ENCODE measurements at places on chromosomes 16 and 17.

DNA sequence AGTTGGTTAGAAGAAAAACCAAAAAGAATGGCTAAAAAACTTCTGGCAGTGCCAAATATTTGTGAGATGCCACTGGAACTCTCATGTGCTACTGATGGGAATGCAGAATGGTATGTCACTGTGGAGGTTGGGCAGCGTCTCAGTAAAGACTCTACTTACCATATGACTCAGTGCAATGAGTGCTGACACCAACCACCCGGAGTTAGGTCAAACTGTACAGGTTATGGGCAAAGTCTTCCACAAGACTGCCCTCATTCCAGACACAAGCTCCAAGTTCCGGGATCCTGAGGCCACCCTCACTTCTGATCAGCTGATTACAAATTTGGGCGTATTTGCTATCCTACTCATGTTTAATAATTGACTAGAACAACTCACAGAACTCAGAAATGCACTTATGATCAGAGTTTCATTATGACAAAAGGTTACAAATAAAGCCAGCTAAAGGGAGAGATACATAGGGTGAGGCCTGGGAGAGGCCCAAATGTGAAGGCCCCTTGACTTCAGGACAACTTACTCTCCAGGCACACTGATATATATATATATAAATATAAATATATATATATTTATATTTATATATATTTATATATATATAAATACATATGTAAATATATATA, 114.9 kb downstream of the TRIM37 start:
- no peak for DNase-seq

GRCh38 chr17:63419949-63420867, 25.9 kb downstream of the CYB561 start:
- no peak for DNase-seq

GRCh38 chr17:2981325-2981724, 82.1 kb downstream of the OR1D5 start:
- no peak for DNase-seq

GRCh38 chr17:20051624-20052023, 42.5 kb downstream of the SPECC1 start:
- no peak for DNase-seq

DNA sequence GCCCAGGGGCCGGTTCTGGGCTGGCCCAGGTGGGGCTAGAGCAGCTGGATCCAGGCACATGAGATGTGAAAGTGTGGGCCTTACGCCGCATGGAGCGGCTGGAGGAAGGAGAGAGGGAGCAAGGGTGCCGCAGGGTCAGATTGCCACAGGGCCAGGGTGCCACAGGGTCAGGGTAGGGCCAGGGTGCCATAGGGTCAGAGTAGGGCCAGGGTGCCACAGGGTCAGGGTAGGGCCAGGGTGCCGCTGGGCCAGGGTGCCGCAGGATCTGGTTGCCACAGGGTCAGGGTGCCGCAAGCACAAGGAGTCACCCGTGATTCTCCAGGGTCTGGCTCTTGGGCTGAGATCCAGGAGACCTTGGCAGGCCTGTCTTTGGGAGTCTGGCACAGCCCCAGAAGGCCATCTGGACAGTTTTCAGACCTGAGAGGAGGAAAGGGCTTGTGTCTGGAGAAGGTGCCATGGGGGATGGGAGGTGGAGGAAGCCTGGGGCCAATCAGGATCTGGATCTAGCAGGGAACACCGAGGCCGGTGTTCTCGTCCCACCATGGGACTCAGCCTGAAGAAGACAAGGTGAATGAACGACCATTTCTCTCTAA, 13.1 kb upstream of the LASP1NB start:
- no peak for DNase-seq
